Urothelium cell line (cell line): ENCODE measurements at places on chromosomes 3 and 15.

- no peak for DNase-seq
Observed at GRCh38 chr15:53535886-53536285, 223.6 kb downstream of the WDR72 start.

GRCh38 chr15:52622791-52623190 is 54.0 kb upstream of the ARPP19 start:
- DNase-seq, result no peak

DNA sequence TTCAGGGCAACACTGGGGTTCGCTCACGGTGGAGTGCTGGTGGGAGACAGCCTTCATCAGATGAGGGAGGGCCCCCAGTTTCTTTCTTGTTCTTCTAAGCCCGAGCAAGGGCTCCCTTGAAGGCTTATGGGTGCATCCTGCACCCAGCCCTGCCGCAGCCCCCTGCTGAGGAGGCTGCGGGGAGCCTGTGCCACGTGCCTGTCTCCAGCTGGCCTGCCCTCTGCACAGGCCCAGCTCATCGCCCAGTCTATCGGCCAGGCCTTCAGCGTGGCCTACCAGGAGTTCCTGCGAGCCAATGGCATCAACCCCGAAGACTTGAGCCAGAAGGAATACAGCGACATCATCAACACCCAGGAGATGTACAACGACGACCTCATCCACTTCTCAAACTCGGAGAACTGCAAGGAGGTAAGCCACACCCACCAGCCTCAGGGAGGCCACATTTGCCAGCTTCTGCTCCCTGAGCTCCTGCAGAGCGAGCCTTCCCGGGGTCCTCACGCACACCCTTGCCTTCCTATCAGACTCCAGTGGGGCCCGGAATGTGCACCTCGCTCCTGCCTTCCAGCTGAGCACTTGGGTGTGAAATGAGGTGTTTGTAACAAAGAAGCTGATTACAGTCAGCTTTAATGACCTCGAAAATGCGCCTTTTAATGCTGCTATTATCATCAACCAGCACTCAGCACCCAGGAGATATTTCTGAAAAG is 164.3 kb downstream of the NSMCE3 start:
- DNase-seq, result no peak

DNA sequence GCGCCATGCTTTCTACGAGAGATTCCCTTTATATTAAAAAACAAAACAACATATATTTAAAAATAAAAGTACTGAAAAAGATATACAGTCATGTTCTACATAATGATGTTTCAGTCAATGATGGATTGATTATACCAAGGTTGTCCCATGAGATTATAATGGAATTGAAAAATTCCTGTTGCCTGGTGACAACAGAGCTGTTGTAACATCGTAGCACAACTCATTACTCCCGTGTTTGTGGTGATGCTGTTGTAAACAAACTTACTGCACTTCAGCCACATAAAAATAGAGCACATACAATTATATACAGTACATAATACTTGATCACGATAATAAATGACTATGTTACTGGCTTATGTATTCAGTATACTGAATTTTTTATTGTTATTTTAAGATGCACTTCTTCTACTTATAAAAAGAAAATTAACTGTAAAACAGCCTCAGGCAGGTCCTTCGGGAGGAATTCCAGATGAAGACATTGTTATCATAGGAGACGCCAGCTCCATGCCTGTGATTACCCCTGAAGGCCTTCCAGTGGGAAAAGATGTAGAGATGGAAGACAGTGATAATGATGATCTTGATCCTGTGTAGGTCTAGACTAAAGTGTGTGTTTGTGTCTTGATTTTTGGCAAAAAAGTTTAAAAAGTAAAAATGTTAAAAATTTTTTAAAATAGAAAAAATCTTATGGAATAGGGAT is 11.7 kb downstream of the CCR1 start:
- DNase-seq, result no peak

- peak; percentile 47 for DNase-seq
Observed at GRCh38 chr3:161371441-161372320, at the start of gene SPTSSB. TSS of gene SPTSSB (minus strand) at chr3:161371517. CDS start at chr3:161346323, 25,194 bp downstream.

GRCh38 chr3:18778598-18778997 is 353.5 kb upstream of the SATB1 start:
- DNase-seq, result no peak

- DNase-seq, result peak; percentile 73
Observed at GRCh38 chr15:37773111-37773860, 161.2 kb upstream of the TMCO5A start.

DNA sequence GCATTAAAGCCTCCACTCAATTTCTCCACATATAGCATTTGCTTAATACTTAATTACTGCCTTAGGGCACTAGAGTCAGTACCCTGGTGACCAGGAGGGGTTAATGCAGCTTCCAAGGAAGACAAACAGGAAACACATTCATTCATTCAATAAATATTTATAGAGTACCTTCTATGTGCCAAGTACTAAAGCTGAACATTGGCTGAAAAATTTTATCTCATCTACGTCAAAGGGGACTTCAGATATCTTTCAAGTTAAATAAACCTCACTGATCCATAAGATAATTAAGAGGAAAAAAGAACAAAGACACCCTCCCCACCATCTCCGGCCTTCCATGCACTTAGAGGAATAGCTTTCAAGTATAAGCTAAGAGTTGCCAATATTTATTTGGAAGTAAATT is 156.9 kb upstream of the PRICKLE2 start:
- no peak for DNase-seq

GRCh38 chr3:53533472-53533871 is 39.1 kb downstream of the CACNA1D start:
- no peak for DNase-seq

GRCh38 chr15:37102305-37103162 is 2.2 kb upstream of the MEIS2 start:
- no peak for DNase-seq

- no peak for DNase-seq
Observed at GRCh38 chr3:114313426-114313825, 19.6 kb downstream of the TIGIT start.

GRCh38 chr3:9916734-9917680 is at the start of gene IL17RC:
TSS of gene IL17RC (plus strand) at chr3:9917098. CDS start at chr3:9917316, 218 bp downstream.
- peak; percentile 93 for DNase-seq

DNA sequence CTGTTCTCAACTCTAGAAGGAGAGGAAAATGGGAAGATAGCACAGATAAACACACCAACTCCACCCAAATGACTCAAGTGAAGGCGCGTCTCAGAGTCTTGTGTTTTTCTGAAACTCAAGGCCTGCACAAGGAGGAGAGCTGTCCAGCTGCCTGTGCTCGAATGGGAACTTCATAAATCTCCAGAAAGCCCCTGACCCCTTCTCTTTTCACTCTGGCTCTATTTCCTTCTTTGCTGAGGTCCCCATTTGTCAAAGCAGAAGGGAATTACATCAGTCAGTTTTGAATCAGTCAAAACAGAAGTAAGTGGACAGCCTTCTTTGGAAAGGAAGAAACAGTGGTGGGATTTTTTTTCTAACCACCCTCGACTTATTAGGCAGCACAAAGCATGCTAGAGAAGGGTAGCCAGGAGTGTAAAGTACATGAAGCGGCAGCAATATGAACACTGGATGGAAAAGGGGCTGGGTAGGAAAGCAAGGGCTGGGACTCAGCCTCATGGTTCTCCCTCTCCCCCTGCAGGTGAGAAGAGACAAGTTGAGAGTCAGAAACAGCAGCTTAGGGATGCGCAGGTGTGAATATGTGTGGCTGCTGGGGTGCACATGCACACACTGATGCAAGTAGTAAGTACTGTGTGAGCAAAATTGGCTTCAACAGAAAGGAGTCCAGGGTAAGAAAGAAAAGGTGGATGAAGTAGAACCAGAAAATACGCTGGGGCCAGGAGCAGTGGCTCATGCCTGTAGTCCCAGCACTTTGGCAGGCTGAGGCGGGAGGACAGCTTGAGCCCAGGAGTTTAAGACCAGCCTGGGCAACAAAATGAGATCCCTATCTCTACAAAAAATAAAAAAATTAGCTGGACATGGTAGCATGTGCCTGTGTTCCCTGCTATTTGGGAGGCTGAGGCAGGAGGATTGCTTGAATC is 36.6 kb upstream of the MAGEF1 start:
- peak; percentile 39 for DNase-seq

DNA sequence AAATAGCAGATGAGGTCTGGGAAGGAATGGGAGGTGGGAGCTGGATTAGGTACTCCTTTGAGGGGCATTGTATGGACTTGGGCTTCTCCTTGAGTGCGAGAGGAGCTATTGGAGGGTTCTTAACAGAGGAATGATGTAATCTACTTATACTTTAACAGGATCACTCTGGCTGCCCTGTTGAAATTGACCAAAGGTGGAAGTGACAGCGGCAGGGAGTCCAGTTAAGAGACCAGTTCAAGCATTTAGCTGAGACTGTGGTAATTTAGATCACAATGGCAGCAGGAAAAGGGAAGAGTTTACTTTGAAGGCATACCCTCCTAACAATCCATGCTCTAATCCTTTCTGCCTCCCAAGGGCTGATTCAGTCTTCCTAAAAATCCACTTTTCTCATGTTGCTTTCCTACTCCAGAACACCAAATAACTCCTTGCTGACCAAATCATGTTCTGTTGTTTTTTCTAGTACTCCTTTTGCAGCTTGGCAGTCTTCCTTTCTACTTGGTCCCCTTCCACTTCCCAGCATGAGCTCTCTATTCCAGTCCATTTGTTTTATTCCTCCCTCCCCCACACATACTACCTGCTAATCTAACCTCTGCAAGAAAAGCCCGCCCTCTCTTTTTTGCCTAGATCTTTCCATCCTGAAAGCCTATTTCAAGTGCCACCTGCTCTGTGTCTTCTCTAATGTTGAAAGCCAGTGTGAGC is 139.4 kb downstream of the NECTIN3 start:
- DNase-seq, result no peak

DNA sequence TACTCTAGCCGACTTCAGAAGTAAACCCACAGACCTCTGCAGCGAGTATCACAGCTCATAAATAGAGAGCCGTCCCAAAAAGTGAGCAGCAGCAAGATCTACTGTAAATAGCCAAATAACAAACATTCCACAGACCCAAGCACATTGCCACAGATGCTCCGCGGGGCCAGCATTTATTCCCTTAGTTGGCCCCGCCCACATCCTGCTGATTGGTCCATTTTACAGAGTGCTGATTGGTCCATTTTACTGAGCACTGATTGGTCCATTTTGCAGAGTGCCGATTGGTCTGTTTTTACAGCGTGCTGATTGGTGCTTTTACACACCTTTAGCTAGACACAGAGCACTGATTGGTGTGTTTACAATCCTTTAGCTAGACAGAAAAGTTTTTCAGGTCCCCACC is 17.3 kb upstream of the GABRB3 start:
- DNase-seq, result no peak

- peak; percentile 90 for DNase-seq
Observed at GRCh38 chr3:113746548-113747282, at the start of gene ATP6V1A. TSS of gene ATP6V1A (plus strand) at chr3:113747035. CDS start at chr3:113778754, 31,719 bp downstream.

DNA sequence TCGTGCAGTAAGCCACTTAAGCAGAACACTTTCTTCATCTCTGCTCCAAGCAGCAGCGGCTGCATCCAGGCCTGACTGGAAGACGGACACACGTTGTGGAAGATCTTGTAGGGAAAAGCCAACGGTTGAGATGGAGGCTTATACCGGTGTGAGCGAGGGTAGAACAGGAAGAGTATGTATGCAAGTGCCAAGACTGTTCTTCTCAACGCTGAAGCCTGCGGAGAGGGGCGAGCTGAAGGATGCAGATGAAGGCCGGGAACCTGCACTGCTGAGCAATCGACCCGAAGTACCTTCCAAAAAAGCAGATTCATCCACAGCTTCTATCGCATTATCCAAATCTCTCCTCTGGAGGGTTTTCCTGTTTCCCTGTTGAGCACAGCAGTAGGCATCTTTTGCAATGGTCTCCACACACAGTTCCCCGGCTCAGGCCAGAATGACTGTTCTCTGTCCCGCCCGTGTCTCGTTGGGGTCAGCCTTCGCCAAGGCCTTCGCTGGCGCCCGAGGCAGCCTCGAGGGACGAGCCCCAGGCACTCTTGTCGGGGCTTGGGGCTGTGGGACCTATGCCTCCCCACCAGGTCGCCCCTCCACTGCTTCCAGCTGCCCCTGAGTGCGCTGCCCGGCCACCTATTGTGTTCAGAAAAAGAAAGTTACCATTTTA is 22.2 kb upstream of the DYNC1LI1 start:
- no peak for DNase-seq

GRCh38 chr3:99505646-99506269 is 132.6 kb upstream of the COL8A1 start:
- peak; percentile 57 for DNase-seq

- no peak for DNase-seq
Observed at GRCh38 chr15:92021792-92022191, 168.3 kb downstream of the SLCO3A1 start.

GRCh38 chr15:39451871-39452270 is 129.0 kb upstream of the THBS1 start:
- DNase-seq, result no peak

- DNase-seq, result no peak
Observed at GRCh38 chr3:10304905-10305304, 12.2 kb upstream of the GHRL start.

- no peak for DNase-seq
Observed at GRCh38 chr3:4462369-4463040, 4.6 kb downstream of the SUMF1 start.

DNA sequence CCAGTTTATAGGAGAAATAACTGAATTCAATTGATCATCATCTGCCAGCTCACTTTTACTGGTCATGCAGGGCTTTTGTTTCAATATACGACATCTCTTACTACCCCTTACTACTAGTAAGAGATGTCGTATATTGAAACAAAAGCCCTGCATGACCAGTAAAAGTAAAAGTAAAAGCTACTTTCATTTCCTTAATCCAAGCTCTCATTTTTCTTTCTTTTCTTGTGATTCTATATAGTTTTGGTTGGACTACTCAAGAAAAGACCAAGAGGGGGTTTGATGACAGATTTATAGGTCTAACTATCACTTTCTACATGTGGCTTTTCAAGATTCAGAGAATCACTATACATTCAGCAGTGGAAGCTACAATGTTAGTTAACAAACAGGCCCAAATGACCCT is 1237.3 kb downstream of the ROBO2 start:
- no peak for DNase-seq

DNA sequence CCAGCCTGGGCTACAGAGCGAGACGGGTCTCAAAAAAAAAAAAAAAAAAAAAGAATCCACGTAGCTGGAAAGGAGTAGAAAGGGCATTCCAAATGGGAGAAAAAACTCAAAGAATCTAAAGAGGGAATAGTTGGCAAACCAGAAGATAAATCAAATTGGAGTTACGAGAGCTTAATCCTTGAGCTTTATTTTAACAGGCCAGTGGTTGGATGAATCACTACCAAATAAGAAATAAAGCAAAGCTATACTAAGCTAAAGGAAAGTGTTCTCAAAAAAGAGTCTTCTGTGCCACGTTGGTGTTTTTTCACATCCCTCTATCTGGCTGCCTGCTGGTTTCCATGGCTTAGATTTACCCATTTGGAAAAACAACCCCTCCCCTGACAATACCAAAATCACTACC is 14.0 kb downstream of the VGLL4 start:
- DNase-seq, result no peak

GRCh38 chr15:81312790-81313543 is 11.0 kb downstream of the STARD5 start:
- DNase-seq, result peak; percentile 93

GRCh38 chr3:171412473-171412872 is 47.7 kb downstream of the TNIK start:
- no peak for DNase-seq

DNA sequence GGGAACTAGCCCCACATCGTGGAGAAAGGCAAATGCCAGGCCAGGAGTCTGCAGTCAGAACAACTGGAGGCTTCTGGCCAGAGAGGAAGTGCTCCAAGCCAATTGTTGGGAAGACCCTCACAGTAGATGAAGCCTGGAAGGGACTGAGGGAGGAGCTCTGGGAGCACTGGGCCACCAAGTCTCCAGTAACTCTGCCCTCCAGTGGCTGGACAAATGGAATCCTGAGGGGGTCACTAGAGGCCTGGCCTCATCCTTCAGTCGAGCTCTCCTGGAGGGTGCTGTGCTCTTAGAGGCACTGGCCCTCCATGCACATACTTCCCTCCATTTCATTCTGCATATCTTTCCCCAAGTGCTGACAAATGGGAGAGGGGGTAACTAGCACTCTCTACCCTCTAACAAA is 103.0 kb downstream of the MYLK start:
- no peak for DNase-seq
